CD4-positive, alpha-beta T cell treated with Interleukin-15 for 4 hours (primary cell): ENCODE measurements at places on chromosomes 1 and 21.

DNA sequence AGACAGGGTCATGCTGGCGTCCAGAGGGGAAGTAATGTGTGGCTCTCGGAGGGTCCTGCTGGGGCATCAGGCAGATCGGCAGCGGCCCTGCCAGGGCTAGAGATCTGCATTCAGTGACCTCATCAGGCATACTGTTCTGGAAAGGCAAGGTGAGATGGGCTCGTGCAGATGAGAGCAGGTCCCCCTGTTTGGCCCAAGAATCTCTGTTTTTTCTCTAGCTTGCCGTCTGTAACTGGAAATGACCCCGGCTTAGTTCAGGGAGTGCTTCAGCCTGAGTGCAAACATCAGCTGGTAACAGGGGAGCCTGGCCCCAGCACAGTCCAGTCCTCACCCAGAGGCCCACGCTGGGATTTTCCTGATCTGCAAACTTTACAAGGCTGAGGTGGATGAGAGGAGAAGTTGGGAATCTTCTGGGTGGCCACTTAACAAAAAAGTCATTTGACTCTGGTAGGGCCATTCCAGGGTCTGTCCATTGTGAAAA lies 2.1 kb downstream of the FAM163A start:
- DNase-seq: no peak

DNA sequence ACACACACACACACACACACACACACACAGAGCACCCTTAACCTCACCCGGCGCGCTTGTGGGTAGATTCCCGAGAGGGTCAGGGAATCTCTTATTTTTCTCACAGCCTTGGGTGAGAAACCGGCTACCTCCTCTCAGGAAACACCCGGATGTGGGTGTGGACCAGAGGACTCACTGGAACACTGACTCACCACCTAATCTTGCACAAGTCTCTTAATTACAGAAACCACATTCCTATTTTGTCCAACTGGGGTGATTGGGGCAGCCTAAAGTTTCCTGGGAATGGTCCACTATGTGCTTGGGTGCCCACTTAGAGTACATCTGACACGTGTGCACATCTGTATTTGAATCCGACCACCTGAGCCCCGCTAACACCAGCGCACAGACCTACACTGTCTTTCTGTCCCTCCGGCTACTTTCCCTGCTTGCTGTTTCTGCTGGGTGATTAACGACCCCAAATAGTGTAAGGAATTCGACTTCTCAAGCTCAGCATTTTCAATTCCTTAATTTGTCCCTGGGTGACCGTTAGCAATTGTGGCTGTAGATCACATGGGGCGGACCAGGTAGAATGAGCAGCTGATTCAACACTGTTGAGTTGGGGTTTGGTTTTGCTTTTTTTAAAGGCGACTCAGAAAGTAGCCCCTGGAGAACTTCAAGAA lies 14.0 kb upstream of the TBX15 start:
- DNase-seq: no peak

DNA sequence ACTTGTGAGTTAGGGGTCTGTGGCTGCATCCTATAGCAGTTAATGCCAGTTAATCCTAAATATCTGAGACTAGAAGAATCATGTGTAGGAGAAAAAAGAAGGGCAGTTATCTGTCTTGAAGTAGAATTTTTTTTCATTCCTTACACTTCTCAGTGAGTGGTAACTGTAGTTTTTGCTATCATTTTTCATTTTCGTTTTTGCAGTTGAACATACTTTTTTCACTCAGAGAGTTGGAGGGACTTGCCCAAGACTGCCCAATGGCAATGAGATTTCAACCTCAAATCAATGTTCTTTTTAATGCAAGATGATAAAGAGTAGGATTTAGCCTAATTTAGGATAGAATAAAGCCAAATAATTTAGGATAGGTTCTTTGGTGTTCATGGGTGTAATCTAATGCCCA lies 5.5 kb downstream of the PRDX6 start:
- DNase-seq: no peak

DNA sequence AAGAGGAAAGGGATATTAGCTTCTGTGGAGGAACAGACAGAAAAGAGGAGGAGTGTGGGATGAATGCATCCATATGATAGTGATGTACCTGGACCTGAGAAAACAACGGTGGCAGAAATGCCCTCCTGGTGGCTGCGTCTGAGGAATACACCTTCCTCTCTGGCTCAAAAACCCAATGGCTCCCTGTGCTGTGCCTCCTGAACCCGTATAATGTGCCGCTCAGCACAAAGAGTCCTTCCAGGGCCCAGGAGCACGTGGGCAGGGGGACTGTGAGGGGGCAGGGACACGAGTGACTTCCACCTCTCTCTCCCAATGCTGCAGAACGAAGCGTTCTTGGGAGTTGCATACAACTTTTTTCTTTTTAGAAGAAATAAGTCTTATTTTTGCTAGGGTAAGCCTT lies 31.2 kb downstream of the IRF2BP2 start:
- DNase-seq: no peak

DNA sequence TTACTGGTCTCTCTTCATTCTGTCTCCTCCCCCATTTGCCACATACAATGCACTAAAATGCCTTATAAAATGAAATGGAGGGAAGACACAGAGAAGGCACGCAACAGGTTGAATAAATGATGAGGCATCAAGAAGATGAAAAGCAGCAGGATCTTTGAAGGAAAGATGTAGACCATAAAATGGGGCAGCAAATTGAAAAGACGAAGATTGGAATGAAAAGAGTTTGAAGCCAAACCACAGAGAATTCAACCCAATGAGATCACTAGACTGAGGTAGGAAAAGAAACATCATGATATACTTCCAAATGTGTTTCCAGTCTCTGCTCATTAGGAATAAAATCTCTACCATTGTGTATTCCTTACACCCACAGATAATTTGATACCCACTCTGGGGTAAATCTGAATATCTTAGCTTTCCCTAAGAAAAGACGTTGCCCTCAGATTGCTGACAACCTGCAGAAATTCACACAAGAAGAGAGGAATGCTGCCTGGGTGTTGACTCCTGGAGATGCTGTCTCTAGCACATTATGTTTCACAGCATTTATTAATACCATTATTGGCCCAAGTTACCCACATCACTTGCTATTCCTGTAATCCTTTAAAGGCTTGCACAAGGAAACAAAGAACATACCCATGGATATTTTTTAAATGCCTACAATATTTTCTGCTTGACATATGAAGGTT lies 230.9 kb downstream of the LTN1 start:
- DNase-seq: no peak

DNA sequence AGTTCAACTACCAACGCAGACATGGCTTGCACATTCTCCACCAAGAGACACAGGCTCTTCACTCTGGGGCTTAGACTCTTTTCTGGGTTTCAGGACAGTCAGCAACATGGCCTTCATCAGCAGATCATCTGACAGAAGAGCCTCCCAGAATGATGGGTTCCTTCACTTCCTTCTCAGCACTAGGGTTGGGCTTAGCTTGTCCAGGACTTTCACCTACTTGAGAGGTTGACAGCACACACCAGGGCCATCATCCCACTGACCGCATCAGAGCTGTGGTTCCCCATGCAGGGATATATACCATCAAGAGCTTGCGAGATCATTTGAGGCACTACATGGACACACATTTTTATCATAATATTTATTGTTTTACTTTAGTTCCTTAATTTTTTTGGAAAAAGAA lies 10.4 kb upstream of the NCF2 start:
- DNase-seq: no peak

DNA sequence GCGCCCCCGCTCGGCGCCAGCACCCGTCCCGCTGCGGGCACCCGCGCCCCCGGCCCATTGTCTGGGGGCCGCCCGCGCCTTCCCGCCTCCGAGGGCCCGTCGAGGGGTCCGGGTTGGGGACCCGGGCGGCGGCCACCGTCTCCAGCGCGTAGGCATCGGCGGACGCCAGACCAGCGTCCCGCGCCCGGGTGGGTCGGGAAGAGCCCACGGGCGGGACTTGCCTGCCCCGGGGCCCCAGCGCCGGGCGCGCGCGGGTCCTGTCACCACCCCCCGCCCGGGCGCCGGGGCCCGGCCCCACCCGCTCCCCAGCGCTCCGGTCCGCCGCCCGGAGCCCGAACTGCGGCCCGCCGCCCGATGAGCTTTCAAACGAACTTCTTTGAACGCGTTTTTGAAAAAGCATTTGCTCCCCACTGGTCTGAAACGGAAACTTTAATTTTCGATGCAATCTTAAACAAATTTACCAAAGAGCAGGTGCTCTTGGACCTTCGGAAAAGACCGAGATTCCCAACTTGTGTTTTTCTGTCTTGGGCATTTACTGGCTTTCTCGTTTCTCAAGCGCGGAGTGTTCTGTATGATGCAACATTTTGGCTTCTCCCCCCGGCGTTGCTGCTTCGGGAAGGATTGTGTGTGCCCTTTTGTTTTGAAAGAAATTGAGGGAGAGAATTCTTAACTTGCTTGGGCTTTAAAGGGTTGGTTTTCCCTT lies 615 bp downstream of the CLIC4 start:
- DNase-seq: no peak

GRCh38 chr1:107379826-107380225 lies 239.0 kb downstream of the NTNG1 start:
- DNase-seq: no peak

- DNase-seq: no peak
Observed at GRCh38 chr1:91440847-91441246, 36.2 kb upstream of the HFM1 start.

DNA sequence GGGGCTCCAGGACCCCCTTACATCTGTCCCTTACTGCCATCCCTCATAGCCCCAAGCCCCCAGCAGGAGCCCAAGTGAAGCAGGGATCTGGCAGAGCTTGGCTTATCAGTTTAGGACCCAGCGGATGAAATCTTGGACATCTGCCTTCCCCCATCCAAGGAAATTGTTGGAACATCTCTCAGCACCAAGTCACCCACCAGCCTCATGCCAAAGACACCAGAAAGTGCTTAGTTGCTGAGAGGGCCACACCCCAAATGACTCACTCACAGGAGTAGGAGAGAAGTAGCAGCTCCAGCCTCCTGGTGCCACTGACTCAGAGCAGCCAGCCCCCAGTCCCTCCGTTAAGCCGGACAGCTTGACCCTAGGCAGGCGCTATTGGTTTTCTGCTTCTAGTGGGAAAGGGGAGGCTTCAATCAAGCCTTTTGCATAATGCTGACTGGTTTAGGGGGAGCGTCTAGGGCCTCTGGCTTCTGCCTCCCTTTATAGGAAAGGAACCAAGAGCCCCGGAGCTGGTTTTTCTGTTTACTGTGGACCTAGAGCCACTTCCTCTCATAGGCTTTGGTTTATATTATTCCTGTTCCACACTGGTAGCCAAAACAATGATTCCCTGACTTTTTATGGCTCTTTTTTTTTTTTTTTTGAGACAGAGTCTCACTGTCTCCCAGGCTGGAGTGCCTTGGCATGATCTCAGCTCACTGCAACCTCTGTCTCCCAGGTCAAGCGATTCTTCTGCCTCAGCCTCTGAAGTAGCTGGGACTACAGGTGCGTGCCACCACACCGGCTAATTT lies 114.2 kb upstream of the IPO9 start:
- DNase-seq: peak; percentile 16

DNA sequence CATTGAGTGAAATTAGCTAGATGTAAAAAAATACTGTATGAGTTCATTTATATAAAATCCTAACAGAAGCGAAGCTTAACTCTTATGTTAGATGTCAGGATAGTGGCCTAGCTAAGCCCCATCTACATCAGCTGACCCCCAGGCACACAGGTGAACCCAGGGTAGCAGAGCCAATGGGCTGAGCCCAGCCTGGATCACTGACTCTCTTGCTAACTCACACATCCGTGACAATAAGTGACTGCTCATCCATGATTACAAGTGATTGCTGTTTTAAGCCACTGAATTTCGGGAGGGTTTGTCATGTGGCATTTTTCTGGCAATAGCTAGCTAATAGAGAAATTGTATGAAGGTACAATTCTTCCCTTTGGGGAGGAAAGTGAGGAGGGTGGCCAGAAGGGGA lies 55.2 kb upstream of the COG2 start:
- no peak for DNase-seq

- DNase-seq: no peak
Observed at GRCh38 chr1:172460177-172460576, 16.3 kb upstream of the PIGC start.

- no peak for DNase-seq
Observed at GRCh38 chr21:26790296-26790695, 54.9 kb downstream of the ADAMTS1 start.

GRCh38 chr1:67840449-67840848 lies 7.2 kb upstream of the GNG12 start:
- no peak for DNase-seq

DNA sequence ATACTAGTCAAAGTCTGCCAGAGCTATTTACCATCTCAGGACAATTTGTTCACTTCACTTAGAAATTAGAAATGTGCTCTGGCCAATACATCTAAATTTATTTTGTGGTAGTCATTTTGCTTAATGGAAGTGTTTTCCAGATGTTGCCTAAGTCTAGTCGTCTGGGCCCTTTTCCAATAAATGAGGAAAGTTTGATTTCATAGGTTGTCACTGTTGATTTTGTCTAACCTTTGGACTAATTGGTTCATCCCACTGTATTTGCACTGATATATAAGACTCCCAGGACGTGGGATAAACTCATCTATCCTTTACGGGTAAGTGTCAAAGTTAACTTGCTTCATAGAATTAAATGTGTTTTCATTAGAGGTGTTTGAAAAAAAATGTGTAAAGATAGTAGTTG lies 79.1 kb downstream of the TPR start:
- no peak for DNase-seq

- no peak for DNase-seq
Observed at GRCh38 chr1:232697187-232697822, 67.4 kb upstream of the SIPA1L2 start.

GRCh38 chr1:84997667-84998600 lies 1.0 kb upstream of the MCOLN2 start:
- no peak for DNase-seq

GRCh38 chr1:229368347-229368746 lies 25.5 kb upstream of the CCSAP start:
- DNase-seq: no peak

DNA sequence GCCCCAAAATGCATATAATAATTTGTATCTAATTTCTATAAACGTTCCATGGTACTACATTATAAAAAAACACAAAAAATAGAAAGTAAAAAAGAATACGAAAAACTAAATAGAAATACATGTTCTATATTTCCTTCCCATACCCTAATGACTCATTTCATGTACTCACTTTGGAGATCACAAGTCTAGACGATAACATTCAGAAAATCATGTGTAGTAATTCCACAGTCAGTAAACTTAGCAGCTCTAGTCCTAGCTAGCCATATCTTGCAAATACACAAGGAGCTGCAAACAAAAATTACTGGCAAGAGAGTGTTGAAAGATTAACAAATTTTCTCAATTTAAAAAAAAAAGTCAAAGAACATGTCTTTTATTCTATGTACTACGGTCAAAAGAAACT lies 1.4 kb downstream of the GOLPH3L start:
- DNase-seq: no peak

DNA sequence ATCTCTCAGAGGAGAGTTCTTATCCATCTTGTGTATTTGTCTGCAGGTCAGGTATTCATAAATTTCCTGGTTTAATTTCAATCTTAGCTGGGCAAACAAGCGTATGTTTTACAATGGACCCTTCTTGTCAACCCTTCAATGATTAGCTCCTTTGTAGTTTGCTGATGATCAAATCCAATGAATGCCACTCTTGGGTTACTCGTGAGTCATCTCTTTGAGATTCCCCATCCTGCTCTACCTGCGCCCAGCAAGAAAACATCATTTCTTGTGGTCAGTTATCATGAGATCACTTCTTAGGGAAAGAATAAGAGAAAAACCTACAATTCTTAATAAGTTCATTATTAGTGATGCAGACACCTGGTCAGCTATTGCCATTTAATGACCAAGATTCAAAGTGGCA lies 572.3 kb upstream of the PKN2 start:
- no peak for DNase-seq

- no peak for DNase-seq
Observed at GRCh38 chr21:44304011-44304616, 4.3 kb downstream of the PFKL start.

GRCh38 chr21:42654179-42654912 lies 925 bp downstream of the PDE9A start:
- no peak for DNase-seq

- DNase-seq: no peak
Observed at GRCh38 chr1:220084460-220084859, 5.1 kb downstream of the BPNT1 start.
